NAMALWA (cell line): ENCODE measurements at places on chromosomes 3 and 15.
A peak's percentile ranks its signal among the peaks of the same experiment; 100 is the strongest.

DNA sequence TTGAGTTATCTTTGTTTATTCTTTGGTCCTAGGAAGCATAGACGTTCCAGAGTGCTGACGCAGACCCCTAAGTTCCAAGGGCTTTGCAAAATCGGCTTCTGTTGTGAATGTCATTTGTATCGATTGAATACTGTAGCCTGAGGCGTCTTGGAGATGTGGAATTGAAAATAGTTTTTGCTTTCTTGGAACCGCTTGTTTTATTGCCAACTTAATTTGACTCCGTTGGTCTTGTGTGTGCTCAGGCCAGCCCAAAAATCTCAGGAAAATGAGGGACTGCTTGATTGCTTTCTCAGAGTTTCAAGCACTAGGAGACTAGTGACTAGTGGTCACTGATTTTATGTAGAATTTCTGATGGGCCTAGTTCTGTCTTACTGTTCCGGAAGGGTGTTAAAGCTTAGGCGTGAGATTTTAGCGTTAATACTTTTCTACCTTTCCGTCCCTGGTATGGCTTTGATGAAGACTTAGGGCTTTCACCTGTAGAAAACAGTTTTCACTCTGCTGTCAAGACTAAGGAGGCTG lies 263 bp upstream of the UTS2B start:
- peak; percentile 47 for DNase-seq

- no peak for DNase-seq
Observed at GRCh38 chr15:70066447-70066846, 31.3 kb downstream of the TLE3 start.

DNA sequence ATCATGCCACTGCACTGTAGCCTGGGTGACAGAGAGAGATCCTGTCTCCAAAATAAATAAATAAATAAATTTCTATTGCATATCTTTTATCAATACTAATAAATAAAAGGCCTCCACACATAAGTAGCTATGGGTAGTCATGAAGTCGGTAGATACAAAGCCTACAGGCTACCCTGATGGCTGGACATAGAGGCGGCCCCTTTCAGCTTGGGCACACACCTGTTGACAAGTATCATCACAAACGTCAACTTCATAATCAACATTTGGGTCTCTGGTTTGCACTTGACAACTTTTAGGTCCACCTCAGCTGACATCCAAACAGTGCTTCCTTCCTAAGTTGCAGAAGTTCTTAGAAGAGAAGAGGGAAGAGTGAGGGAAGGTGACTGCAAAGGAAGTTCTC lies 53.4 kb downstream of the ITGA11 start:
- no peak for DNase-seq

- no peak for DNase-seq
Observed at GRCh38 chr15:83106994-83107840, at the start of gene TM6SF1. TSS of gene TM6SF1 (plus strand) at chr15:83107645. CDS start at chr15:83107681, 36 bp downstream.

GRCh38 chr15:40949756-40950207 lies 3.5 kb upstream of the CHAC1 start:
- no peak for DNase-seq

DNA sequence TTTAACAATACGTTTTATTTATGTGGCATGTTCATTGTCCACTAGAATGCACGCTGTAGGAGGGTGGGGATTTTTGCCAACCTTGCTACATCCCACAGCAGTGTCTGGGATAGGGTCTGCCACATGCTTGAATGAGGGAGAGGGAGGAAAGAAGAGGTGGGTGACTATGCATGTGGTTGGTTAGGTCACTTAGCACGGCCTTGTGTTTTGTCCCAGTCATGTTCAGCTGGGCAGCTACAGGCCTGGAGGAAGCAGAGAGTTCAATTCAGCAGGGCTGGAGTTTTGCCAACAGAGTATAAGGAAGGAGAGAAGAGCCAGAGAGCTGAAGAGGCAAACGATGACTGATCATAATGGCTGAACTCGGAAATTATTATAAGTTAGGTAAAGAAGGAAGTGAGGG lies 268.4 kb upstream of the NSMCE3 start:
- no peak for DNase-seq

DNA sequence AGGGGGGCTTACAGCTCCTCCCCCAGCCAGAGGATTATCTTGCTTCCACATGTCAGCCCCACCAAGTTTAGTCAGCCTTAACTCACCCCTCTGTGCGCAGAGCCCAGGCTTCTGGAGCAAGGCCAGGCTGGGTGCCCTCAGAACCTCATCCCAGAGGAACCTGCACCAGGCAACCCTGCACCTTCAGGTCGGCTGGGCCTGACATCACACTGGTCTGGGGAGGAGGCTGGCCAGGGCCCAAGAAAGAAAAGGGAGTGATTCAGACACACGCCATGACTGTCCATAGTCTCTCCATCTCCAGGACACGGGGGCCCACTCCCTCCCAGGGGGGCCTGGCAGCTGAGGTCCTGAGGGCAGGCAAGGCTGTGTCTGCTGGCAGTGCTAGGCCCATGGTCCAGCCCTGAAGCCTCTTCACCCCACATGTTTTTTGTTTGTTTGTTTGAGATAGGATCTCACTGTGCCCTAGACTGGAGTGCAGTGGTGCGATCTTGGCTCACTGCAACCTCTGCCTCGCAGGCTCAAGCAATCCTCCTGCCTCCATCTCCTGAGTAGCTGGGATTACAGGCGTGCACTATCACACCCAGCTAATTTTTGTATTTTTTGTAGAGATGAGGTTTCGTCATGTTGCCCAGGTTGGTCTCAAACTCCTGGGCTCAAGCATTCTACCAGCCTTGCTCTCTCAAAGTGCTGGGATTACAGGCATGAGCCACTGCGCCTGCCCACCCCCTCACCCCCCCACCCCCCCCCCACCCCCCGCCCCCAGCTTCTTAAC lies 11.1 kb downstream of the TNK2 start:
- no peak for DNase-seq

DNA sequence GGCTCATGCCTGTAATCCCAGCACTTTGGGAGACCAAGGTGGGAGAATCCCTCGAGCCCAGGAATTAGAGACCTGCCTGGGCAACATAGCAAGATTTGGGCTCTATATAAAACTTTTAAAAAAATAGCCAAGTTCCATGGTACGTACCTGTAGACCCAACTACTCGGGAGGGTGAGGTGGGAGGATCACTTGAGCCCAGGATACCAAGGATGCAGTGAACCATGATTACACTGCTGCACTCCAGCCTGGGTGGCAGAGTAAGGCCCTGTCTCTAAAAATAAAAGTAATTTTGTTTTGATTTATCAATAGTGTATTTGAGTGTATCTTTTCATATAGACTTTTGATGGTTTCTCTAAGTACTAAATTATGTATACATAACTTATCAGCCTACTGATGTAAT lies 63.1 kb downstream of the LSM3 start:
- no peak for DNase-seq

- DNase-seq, result no peak
Observed at GRCh38 chr15:67806536-67806935, 18.8 kb upstream of the SKOR1 start.
